ENCODE measurements at places on chromosomes 12 and 14.
A peak's percentile ranks its signal among the peaks of the same experiment; 100 is the strongest.

DNA sequence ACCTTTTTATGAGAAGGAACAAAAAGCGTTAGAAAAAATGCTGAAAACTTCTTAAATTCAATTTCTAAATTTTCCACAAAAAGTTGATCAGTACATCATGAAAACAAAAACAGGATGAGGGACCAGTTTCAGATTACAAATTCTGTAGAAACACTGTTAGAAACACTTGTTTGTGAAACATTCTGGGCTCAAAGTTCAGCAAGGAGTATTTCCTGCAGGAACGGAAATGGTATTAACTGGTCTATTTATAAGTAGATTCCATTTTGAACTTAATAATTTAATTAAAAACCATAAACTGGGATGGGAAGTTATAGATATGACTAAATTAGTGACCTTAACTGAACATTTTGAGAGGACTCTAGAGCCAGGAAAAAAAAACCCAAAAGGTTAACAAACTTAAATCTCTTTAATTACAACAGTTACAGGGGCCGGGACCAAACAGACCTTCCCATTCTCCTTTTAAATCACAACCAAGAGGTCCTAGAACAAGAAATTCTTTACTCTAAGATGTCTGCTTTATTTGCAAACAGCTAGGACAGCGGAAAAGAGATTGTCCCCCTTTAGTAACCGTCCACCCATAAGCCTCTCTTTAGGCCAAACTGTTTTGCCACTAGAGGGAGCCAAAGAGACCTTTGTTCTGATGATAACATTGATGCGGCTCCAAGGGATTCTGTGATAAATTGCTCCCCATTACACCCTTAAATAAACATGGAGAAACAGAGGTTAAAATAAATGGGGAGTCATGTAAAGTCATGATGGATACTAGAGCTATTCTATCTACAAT lies 69.0 kb upstream of the RERGL start:
- DNase-seq = peak; percentile 29

- no peak for DNase-seq
Observed at GRCh38 chr14:90671382-90672234, 144.6 kb downstream of the TTC7B start.

GRCh38 chr14:64675312-64675711 lies 28.9 kb upstream of the PLEKHG3 start:
- DNase-seq = peak; percentile 80

DNA sequence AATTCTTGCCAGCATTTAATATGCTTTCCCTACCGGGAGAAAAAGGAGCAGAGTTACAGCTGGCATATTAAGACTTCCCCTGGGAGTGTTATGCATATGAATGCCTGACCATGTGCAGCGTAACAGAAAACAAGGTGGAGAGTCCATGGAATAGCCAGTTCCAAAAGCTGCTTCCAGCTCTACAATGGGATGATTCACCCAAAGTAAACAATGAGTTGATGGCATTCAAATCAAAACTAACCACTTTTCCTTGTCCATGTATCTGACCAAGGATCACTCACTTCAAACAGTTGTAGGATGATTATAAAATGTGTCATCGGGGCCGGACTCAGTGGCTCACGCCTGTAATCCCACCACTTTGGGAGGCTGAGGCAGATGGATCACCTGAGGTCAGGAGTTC lies 48.1 kb upstream of the BICDL1 start:
- peak; percentile 19 for DNase-seq

GRCh38 chr12:31727192-31727591 lies 1.6 kb downstream of the AMN1 start:
- no peak for DNase-seq

DNA sequence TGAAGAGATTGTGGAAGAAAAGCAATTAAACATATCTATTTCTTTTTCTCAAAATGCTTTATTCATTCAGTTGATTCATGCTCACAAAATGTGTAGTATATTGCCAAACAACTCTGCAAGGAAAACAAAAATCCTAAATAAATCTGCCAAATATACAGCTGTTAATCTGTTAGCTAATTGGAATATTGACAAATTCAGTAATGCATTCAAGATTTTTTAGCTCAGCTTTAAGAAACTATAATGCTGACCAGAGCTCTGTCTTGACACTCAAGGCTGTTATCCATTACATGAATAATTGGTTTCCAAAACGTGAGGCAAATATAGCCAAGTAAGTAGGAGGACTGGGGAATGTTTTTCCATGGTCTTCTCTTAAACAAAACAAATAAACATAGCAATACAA lies 146.8 kb downstream of the TMTC2 start:
- no peak for DNase-seq

GRCh38 chr14:65040666-65041433 lies 54.2 kb downstream of the FNTB start:
- DNase-seq = no peak

DNA sequence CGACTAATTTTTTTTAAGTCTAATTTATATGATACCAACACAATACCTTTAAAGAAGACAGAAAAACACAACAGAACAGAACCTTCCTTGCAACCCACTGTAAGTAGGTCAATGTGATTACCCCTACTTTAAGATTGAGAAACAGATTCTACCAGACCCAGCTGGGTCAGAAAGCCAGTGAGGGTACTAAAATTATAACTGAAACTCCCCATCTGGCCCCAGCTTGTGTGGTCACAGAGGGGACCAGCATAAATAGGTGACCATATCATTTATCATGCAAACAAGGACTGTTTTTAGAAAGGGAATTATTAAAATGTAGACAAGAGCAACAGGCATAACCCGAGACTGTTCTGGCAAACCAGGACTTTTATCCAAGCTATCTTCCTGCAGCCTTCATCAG lies 30.1 kb upstream of the FRMD6 start:
- DNase-seq = no peak

DNA sequence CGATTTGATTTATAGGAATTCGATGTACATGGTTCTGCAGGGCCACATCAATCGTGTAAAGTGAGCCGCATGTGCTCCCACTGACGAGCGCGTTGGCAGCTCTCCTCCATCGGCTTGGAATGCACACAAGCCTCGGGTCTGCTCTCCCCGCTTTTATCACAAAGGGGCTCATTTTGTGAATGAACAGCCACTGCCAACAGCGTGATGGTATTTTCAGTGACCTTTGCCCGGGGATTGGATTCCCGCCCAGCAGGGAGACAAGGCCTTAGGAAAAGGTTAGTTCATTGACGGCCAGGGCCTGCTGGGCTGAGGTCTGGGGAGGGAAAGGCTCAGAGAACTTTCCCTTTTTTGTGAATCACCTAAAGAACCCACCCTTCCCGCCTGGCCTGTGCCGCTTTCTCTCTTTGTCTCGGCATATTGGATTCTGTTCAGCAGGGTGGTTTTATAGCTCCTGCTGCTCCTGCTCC lies 232.1 kb downstream of the MSRB3 start:
- peak; percentile 41 for DNase-seq

- no peak for DNase-seq
Observed at GRCh38 chr14:49114161-49114893, 471.9 kb downstream of the RPS29 start.

DNA sequence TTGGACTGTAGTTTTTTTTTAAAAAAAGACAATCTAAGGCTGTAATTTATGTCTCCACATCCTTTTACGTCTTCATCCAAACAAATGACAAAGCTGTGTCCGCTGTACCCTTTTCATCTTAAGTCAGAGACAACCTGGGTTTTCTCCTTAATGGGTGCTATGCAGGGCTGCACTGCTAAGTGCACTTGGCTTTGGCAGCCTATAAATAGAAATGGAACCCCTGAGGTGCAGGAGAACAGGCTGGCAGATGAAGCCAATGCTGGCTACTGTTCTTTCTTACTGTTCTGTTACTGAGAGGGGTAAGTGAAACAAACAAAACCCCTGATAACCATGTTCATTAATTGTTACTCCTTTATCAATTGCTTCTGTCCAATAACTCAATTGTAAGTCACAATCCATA lies 47.1 kb upstream of the KICS2 start:
- DNase-seq = no peak

DNA sequence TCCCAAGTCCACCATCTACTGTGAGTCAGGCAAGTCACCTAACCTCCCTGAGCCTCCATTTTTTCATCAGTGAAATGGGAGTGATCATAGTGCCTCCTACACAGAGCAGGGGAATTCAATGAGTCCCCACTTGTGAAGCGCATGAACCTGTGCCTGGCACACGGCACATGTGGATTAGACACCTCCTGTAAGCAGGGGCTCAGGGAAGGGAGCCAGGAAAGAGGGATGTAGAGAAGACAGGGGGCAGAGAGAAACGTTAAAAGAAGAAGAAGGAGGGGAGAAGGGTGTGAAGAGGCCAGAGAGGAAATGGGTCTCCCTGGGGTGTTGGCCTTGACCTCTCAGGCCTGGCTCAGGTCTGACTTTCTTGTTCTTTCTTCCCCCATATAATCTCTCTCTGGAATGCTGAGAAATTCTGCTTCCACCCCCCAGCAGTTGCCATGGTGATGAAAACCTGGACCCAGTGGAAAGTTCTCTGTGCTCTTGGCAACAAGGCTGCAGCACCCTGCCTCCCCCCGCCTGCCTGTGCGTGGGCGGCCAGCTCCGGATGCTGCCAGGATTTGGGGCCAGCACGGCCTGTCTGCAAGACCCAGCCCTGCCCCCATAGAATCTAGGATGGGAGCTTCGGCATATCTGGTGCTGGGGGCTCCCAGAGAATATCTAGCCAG lies 94.5 kb downstream of the CALM1 start:
- DNase-seq = no peak

DNA sequence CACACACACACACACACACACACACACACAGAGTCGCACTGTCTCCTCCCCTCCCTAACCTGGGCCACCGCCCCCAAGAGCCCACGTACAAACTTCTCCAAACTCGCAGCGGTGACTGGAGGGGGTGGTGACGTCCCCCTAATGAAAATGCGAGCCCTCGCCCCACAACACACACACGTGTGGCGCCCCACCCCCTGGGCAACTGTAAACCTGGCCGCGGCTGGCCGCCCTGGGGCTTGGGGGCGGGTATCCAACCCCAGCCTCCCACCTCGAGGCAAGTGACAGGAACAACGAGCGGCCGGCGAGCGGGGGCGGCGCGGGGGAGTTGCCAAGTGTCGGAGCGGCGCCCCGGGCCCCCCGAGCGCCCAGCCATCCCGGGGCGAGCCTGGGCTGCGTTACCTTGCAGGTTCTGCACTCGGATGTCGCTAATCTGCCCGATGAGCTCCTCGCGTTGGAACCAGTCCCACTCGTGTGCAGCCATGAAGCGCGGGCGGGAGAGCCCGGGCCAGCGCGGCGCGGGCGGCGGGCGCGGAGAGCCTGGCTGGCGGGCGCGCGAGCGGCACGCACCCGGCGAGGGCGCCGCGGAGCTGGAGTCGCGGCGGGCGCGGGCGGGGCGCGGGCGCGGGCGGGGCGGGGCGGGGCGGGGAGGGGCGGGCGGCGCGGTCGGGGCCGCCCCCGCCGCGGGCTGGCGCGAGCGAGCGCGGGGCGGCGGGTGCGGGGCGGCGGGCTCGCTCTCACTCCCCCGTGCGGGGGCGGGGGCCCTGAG lies at the start of gene CLMN:
TSS of gene CLMN (minus strand) at position 597 of the 766 bp plus-strand sequence. CDS start at position 481, 116 bp downstream.
- DNase-seq = peak; percentile 70

DNA sequence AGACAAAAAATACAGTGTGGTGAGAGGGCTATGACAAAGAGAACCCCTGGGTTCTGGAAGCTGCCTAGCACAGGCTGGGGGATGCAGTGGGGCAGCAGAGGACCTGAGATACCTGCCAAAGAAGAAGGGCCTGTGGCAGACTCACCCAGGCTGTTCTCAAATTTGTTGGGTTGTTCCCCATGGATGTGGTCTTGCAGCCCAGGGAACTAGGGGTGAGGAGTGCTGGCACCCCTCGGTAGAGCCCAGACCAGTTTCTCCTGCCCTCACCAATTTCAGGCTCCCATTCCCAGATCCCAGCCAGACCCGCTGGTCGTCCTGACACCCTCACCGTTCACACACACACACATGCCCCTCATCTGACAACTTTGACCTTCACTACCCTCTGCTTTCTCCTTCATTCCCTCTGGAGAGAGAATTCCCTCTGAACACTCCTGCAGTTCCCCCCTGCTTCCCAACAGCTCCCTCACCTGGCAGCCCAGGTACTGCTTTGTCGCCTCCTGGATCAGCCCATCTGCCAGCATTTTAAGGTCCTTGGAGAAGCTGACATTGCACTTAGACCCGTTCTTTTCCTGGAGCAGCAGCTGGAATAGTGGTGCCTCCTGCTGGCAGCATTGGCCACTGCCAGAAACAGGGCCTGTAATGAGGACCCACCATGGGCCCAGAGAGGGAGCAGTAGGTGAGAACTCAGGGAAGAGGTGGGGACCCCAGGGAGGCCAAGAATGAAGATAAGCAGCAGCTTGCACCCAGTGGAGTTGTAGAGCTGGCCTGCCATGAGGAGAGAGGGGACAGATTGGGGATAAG lies 5.9 kb upstream of the GDF11 start:
- peak; percentile 88 for DNase-seq

DNA sequence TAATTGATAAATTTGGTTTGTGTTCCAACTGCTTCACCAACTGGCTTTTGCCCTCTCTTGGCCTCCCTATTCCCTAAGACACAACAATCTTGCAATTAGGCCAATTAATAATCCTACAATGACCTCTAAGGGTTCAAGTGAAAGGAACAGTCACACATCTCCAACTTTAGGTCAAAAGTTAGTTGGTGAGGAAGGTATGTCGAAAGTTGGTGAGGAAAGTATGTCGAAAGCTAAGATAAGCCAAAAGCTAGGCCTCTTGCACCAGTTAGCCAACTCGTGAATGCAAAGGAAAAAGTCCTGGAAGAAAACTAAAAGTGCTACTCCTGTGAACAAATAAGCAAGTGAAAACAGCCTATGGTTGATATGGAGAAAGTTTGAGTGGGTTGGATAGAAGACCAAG lies 32.6 kb downstream of the EGLN3 start:
- DNase-seq = no peak

- DNase-seq = no peak
Observed at GRCh38 chr12:120071493-120072020, 45.0 kb downstream of the RAB35 start.
